ENCODE measurements at places on chromosomes 12 and 14.
A peak's percentile ranks its signal among the peaks of the same experiment; 100 is the strongest.

- no peak for DNase-seq
Measured at GRCh38 chr12:49649445-49649844, 26.1 kb downstream of the PRPF40B start.

- DNase-seq, result no peak
Measured at GRCh38 chr14:59085207-59085739, 103.2 kb upstream of the DAAM1 start.

- DNase-seq, result no peak
Measured at GRCh38 chr12:22692964-22693555, 68.1 kb downstream of the ETNK1 start.

DNA sequence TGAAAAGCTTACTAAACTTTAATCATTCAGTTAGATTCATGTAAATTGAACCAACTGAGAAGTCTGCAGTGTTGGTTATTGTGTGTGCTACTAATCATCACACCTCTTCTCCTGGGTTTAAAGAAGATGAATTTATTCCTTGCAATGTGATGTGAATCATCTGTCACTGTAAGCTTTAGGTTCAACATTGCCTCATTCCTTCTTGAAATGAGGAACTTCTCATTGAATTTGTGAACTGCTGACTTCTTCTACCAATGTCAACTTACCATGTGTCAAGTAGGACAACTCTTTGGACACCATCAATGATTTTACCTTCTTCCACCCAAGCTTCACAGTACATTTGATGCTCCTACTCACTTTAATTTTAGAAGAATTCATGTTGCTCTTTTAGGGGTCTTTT, 17.4 kb upstream of the PRB2 start:
- DNase-seq, result no peak

DNA sequence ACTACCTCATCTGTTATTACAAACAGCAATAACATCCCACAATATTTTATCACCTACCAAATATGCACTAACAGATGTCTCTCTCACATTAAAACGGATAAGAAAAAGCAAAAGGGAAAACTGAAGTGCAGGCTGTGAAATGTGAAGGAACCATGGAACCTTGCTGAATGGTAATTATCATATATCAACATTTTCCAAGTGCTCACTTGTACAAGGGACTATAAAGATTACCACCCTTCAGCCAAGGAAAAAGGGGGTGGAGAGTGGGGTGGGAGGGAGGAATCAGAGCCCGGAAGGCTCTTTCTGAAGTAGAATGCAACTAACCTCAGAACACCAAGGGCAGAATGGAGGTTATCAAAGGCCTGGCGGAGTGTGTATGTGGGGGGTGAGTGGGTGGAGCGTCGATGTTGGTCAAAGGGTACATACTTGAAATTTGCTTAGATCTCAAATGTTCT, 1.2 kb downstream of the SNX6 start:
- no peak for DNase-seq

- no peak for DNase-seq
Measured at GRCh38 chr14:100539766-100540140, 47.5 kb downstream of the BEGAIN start.

DNA sequence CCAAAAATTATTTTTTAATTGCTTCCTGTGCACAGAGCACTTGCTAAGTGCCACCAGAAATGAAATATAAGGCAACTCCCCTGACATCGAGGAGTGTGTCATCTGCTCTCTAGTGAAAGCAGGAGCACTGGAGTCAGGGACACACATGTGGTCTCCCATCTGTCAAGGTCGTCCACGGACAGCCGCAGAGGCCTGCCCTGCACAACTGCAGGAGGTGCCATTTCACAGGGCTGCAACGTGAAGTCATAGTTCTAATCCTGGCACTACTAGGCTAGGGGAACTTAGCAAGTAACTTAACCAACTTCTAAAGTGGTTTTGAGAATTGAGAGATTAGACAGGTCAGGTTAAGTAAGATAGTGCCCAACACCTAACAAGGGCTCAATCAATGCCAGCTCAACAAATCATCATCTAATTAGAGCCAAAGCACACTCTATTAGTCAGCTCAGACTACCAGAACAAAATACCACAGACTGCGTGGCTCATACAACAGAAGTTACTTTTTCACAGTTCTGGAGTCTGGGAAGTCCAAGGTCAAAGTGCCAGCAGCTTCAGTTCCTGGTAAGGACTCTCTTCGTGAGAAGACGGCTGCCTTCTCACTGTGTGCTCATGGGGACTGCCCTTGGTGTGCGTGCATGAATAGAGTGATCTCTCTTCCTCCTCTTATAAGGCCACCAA, 30.7 kb downstream of the FOXN3 start:
- DNase-seq, result no peak

- DNase-seq, result no peak
Measured at GRCh38 chr12:26473291-26473690, 277.9 kb downstream of the SSPN start.

DNA sequence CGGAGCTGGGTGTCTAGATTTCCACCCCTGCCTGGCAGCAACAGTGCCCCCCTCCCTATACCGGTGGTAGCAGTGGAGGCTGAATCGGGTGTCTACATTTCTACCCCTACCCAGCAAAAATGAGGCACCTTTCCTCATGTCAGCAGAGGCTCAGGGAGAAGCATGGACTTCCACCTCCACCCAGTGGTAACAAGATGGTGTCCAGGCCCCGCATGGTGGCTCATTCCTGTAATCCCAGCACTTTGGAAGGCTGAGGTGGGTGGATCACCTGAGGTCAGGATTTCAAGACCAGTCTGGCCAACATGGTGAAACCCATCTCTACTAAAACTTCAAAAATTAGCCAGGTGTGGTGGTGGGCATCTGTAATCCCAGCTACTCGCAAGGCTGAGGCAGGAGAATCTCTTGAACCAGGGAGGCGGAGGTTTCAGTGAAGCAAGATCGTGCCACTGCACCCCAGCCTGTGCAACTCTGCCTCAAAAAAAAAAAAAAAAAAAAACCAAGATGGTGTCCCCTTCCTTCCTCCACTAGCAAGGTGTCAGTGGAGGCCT, 35.5 kb upstream of the OR5AU1 start:
- no peak for DNase-seq

- DNase-seq, result no peak
Measured at GRCh38 chr14:44108601-44109000, 398.5 kb downstream of the FSCB start.

DNA sequence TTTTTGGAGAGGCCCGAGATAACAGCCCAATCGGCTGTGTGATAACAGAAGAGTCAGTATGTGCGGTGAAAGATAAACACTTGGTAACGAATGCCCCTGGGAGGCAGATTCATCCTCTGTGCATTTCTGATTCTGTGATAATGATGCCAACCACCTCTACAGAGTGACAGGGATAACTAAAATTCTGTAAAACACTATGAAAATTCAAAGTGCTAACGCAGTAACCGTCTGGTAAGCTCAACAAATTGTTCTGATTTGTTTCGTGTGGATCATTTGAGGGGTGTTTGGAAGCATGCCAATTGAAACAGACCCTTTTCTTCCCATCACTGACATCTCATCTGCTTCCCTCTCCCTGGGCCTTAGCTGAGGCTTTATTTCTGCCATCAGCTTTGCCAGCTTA, 76.3 kb downstream of the ESR2 start:
- DNase-seq, result no peak

GRCh38 chr14:45426685-45427282, 173.8 kb upstream of the MIS18BP1 start:
- peak; percentile 27 for DNase-seq

DNA sequence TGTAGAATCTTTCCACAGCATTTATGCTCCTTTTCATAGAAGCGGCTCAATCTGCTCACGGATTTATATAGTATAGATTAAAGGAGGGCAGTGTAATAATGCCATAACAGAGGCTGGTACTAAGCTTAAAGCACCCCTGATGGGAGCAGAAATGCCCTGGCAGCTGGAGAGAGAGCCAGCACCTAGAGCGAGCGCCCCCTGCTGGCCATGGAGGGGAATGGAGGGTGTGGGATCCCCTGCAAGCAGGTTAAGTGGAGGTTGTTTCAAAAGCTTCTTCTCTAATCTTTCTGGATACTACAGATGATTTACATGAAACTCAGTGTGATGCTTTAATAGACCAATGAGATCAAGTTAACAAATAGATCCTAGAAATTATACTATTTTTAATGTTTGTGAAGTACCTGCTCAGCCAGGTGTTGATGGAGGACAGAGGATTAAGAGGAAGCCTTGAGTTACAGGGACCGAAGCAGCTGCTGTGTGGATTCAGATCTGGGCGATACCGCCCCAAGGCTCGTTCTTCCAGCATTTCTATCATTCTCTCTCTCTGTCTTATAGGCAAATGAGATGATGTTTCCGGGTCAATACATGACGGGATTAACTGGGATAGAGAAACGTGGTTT, 1519.3 kb upstream of the TMEM132C start:
- no peak for DNase-seq
